RPMI7951 (cell line): ENCODE measurements at places on chromosomes 5 and 9.
A peak's percentile ranks its signal among the peaks of the same experiment; 100 is the strongest.

DNA sequence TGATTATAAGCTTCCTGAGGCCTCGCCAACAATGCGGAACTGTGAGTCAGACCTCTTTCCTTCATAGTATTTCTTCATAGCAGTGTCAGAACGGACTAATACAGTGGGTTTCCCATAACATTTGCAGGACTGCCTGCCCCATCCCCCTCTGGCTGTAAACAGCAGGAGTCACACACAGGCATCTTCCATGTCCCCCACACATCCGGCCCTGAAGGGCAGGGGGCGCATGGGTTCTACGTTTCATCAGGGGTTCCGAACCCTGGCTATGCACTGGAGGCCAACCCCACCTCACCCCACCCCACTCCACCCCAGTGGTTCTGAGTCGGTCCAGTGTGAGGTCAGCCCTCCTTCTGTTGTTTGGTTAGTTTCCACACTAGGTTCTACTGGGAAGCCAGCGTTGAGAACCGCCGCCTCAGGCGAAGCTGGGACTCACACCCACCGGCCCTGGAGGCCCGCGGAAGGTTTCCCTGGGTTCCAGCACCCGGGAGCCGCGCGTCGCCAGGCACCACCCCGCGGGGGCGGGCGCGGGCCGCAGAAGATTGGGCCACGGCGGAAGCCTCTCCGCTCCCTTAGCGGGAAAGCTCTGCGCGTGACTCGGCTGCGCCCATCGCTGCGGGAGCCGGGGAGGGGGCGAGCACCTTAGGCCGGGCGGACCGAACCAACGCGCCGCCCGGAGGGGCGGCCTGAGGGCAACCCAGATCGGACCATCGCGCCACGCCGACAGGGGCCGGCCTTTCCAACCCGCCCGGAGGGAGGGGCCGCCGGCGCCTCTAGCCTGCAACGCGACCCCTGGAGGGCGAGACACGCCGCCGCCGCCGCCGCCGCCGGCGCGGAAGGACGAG lies at the start of gene RUSC2:
TSS of gene RUSC2 (plus strand) at position 799 of the 842 bp plus-strand sequence. CDS start 56,411 bp downstream, outside the sequence.
- peak; percentile 85 for DNase-seq

GRCh38 chr9:114178756-114179450 lies 23.6 kb downstream of the COL27A1 start:
- peak; percentile 75 for DNase-seq

DNA sequence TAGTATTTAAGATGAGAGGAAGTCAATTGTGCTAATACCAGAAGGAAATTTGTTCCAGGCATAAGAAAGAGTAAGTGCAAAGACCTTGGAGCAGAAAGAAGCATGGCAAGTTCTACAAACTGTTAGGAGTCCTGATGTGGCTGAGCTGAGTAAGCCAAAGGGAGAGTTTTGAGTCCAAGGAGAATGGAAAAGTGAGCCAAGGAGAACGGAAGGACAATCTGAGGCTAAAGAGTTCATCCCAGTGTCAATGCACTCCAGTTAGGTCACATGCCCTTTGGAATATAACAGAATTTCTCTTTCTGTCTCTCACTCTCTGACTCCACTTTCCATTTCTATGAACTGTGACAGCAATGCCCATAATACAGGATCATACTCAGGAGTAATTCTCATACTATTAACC lies 224.7 kb downstream of the CAAP1 start:
- no peak for DNase-seq

DNA sequence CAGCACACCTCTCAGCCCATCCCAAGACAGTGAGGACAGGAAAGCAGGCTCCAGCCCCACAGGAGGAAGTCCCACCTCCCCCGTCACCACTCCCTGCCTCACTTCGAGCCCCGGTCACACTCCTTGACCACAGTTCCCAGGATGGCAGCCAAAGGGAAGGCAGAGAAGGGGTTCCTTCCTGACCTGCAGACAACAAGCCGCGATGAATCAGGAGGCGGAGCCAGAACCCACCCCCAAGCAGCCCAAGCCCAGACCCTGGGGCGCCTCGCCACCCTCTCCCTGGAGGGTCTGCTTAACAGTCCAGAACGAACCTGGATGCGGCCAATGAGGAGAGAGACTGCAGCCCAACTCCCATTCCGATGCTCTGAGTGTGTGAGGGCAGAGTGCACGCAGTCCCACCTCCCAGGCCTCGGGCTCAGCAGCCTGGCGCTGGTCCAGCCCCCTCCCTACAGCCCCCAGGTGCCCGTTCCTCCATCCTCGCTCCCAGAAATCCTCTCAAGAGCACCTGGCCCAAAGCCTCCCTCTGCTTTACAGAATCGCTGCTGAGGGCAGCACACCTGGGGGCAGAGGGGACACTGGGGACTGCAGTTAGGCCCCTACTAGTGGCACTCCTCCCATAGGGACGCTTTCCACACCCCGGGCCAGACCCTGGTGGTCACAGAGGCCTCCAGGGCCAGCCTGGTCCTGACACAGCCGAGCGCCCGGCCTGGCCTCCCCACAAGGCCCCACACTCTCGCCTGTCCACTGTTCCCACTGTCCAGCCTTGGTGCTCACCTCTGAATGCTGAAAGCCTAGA lies 69.6 kb upstream of the LRRTM2 start:
- no peak for DNase-seq

DNA sequence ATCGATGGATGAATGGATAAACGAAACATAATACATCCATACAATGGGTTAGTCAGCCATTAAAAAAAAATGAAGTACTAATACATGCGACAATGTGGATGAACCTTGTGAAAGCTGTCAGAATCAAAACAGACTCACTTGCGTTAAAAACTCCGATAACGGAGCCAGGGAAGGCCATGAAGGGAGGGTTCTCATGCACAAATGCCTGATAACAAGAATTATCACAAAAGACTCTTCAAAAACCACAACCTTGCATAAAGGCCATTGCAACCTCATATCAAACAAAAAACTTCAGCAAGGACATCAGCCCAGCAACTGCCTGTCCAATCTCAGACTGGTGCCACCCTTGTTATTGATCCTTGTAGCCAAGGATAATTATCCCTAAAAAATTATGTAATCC lies 13.7 kb downstream of the ERMP1 start:
- DNase-seq = no peak

DNA sequence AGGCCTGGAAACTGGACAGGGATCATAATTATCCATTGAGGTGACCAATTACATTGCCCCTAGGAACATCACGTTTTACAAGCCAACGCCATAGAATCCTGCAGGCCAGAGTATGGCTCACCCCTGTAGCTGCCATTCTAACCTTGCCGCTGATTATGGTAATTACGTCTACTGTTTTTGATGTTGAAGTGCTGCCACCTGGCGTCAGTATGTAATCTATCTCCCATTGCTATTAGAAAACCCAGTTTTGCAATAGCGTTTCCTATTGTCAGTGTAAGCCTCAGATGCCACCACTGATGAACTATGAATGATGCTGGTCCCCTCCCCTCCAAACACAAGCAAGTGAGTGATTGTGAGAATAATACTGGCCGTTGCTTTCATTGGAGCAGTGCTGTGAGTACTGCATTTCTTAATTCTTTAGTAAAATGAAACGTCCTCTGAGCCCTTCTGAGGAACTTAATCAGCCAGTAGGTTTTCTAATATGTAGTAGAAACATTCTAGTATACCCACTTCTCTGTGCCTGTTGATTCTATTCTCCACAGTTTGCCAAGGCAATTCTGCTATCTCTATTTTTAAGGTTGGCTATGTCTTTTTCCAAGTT lies 100.5 kb upstream of the NMUR2 start:
- peak; percentile 46 for DNase-seq

- DNase-seq = no peak
Measured at GRCh38 chr5:34750206-34750605, 88.8 kb upstream of the TTC23L start.

- no peak for DNase-seq
Measured at GRCh38 chr9:33820231-33820745, 3.3 kb downstream of the UBE2R2 start.

- no peak for DNase-seq
Measured at GRCh38 chr9:93612796-93613154, 36.4 kb downstream of the PHF2 start.

DNA sequence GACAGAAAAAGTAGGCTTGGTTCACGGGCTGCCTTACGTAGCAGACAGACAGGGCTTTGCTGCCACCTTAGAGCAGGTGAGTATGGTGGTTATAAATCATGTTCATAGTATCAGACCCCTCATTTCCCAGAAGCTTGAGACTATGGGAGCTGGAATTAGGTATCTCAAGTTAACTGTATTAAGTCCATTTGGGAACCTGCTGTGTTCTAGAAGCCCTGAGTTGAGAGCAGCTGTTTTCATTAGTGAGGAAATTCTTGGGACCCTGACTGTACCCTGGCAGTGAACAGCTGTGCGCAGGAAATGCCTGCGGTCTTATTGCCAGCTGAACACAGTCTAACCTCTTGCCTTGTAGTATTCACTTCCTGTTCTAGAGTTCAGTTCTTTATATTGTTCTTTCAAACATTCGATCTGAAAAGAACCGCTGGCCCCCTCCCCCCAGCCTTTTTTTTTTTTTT lies 29.8 kb downstream of the UGCG start:
- DNase-seq = peak; percentile 93

DNA sequence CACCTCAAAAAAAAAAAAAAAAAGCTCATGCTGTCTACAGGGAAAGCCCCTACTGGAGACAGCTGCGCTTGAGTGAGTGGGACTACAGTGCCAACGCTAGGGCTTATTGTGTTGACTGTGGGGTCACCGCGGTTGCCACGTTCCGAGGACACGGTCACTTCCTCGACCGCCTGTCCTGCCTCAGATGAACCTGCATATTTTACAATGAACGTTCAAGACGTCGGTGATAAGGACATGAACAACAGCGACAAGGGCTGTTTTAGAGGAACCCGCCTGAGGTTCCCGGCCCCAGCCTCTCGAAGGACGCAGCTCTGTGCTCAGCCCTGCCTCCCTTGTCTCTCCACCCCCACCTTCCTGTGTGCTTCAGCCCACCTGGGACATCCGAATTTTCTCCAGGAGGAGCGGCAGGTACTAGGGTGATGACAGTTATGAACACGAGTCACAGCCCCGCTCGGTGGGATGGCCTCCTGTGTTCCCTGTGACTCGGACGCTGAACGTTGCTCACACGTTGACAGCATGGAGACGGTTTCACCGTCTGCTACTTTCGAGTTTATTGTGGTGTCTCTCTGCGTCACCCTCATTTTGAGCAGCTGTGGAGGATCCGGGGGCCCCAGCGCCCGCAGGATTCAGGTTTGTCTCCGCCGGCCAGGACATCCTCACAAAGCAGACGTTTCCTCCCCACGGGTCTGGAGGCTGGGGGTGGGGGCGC lies 11.3 kb upstream of the DIPK1B start:
- no peak for DNase-seq

GRCh38 chr9:17793713-17794622 lies 215.1 kb downstream of the SH3GL2 start:
- peak; percentile 27 for DNase-seq

DNA sequence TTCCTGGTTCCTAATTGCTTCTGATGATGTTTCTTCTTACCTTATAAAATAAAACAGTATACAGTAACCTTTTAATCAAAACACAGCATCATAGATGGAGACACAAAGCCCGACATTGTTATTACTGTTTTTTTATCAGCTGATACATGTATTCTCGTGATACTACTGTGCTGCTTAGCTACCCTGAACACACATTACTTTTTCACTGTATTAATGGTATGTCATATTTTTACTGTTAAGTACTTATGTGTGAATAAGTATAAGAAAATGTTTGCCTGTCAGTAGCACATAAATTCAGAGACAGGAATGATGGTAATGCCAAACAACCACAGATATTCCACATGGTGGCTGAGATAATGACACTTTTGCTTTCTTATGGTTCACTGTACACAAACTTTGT lies 68.7 kb downstream of the RAB24 start:
- DNase-seq = no peak

DNA sequence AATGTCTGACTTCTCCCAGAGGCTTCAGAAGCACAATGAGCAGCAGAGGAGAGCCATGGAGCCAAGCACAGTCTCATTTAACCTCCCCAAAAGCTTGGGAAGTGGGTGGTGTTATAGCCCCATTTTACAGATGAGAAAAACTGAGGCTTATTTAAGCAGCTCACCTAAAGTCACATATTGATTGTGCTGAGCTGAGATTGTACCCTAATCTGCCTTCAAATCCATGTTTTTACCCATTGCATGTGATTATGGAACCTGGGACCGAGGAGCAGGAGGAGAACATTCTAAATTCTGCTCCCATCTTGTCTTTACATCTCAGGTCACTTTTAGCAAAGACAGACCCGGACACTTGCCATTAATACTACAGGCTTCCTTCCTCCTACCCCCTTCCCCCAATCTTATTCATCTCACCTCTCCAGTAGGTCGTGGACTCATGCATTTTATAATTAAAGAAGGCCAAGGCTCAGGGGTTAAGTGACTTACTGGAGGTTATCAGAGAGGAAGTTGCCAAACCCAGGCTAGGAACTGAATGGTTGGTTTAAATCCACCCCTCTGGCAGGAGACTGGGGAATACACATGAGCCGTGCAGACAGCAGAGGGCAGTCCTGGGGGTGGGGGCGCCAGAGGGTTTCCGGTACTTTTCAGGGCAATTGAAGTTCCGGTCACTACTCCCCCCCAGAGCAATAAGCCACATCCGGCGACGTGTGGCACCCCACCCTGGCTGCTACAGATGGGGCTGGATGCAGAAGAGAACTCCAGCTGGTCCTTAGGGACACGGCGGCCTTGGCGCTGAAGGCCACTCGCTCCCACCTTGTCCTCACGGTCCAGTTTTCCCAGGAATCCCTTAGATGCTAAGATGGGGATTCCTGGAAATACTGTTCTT lies 51.0 kb upstream of the IL17B start:
- DNase-seq = peak; percentile 75

DNA sequence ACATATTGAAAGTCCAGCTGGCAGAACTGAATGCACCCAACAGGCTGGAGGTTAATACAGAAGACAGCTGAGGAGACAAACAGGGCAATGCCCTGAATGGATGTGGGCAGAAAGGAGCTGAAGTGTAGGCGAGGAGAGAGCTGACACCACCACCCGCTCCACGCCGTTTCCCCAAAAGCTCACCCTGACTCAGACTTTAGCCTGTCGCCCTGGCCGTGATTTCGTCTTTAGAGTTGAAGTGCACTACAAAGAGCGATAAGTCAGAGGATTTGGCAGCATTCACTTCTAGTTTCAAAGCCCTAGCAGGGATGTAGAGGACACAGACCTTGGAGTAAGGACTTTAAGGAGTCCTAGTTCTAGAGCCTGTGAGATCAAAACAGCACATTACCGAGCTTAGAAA lies 2.2 kb upstream of the ERAP1 start:
- no peak for DNase-seq

GRCh38 chr9:121989010-121989409 lies 104.1 kb downstream of the TTLL11 start:
- no peak for DNase-seq

GRCh38 chr5:159056201-159056600 lies 43.5 kb downstream of the EBF1 start:
- DNase-seq = no peak

DNA sequence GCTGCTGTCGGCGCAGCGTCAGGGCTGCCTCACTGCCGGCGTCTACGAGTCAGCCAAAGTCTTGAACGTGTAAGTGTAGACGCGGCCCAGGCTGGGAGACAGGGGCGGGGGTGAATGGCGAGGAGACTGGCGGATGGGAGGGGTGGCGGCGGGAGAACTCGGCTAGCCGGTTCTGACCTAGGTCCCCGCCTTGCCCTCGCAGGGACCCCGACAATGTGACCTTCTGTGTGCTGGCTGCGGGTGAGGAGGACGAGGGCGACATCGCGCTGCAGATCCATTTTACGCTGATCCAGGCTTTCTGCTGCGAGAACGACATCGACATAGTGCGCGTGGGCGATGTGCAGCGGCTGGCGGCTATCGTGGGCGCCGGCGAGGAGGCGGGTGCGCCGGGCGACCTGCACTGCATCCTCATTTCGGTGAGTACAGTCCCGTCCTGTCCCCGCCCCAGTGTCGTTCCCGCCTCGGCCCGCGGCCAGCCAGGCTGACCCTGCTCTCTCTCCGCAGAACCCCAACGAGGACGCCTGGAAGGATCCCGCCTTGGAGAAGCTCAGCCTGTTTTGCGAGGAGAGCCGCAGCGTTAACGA lies 745 bp downstream of the GADD45G start:
- peak; percentile 26 for DNase-seq

- no peak for DNase-seq
Measured at GRCh38 chr9:93008457-93008856, 50.0 kb upstream of the SUSD3 start.
